ENCODE measurements at places on chromosomes 5 and 9.

- DNase-seq, result no peak
Measured at GRCh38 chr5:176384991-176385390, 3.4 kb downstream of the NOP16 start.

DNA sequence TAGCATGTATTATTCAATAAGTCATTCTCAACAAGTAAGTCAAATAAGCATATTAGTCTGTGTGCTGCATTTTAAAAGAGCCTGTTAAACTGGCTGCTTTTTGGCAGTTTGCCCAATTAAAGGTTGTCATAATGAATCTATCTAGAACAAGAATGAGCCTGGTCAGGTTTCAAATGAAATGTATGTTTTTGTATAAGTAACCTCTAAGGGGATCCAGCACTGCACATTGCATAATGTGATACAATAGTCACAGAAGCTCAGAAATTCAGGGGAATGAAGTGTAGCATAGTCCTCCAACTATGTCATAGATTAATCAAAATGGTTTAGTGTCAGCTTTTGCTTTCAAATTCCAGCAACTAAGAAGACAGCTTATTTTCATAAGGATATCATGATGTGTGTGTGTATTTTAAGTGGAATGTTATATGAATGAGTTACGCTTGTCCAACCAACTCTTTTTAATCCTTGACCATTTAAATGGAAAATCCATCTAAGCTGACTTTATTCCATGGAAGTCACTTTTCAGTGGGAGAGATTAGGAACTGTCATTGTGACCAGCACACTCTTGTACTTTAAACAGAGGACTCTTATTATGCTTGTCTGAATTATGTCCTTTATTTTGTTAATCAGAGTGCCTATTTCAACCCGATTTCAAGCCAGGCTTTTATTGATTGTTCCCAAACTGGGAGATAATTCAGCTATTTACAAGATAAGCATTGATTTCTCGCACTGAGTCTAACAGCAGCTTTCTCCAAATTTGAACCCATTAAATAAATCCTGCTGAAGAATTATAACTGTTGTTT is 283.9 kb upstream of the ADAMTSL1 start:
- DNase-seq, result no peak

GRCh38 chr9:18423791-18424531 is 50.0 kb upstream of the ADAMTSL1 start:
- no peak for DNase-seq

GRCh38 chr9:126668058-126668457 is 54.3 kb downstream of the LMX1B start:
- no peak for DNase-seq

DNA sequence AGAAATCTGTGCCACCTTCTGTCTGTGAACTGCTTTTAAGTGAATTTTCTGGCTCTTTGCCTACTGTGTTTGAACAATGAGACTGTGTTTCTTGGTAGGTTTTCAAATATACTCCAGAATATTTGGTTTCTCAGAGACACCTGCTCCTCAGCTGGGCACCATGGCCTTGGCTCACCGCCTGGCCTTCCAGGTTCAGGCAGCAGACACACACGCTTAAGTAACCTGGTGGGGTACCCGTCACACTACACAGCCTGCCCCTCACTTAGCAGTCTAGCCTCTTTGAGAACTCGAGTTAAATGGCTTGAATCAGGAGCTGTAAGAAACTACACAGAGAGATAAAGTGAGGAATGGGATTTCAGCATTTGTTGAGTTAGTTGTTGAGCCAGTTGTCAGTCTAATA is 530.5 kb downstream of the MTRR start:
- DNase-seq, result no peak

DNA sequence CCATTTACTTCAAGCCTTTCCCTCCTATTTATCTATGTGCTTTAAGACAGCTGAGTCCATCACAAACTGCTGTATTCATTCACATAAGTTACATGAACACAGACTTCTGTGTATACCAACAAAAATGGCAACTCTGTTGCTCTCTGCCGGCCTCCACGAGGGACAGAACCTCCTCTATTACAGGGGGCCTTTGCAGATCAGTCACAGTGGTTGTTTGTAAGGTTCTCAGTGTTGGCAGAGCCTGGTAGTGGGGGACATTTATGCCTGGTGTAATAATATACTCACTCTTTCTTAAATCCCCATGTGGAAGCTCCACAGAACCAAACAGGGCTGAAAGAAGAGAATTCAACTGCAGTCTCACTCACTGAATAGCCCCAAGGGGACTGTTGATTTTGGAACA is 76.5 kb downstream of the SLC1A1 start:
- no peak for DNase-seq

DNA sequence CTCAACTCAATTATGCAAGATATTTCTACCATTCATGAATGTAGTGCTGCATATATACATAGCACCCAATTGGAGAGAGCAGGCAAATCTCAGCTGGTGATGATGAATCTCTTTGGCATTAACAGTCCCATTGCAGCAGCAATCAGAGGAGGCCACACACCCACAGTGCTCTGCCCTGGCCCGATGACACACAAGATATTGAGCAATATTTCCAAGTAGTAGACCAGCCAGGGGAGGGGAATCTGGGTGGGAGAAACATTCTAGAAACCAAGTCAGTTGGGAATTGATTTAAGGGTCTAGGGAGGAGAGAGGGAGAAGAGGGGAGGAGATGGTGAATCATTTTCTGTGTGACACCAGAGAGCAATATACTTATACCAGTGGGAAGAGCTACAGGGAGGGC is 14.9 kb upstream of the C5orf63 start:
- no peak for DNase-seq

DNA sequence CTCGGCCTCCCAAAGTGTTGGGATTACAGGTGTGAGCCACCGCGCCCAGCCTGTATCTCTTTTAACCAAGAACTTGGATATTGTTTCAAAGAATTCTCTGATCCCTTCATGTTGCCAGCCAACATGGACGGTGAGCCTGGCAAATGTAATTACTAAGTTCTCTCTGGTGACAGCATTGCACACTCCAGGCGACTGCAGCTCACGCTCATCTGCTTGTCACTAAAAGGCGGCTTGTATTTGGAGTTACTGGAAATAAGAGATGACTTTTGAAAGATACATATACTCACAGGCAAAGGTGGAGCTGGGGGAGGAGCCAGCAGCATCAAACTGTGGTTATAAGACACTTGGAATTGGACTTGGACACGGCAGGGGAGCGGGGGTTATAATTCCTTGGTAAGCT is 172.3 kb downstream of the SLIT3 start:
- DNase-seq, result no peak

GRCh38 chr9:115786321-115786720 is 367.3 kb upstream of the PAPPA start:
- DNase-seq, result no peak

DNA sequence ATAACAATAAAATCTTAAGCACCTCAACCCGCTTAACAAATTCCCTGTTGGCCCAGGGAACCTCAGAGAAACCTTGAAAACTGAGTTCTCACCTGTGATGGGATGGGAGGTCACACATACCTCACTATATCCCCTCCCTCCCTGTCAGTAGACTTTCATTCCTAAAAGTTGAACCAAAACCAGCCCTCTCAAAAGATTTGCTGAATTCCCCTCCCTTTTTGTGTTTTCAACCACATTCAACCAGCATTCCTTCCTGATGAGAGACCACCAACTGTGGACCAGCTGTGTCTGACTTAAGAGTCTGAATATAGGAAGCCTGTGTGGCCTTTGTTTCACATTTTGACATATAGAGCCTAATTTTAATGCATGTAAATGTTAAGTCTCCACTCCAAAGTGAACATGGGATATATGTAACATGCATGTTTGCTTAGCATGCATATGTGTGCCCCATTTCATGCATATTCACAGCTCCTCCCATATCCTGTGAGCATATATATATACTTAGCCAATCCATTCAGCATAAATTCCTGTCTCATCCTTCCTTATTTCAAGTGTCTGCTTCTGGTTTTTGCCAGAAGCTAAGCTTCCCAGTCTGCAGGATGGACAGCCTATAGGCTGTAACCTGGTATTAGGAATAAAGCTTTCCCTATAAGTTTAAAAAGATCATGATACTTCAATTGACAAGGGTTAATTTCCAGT is 604.6 kb downstream of the PTPRD start:
- DNase-seq, result no peak

GRCh38 chr5:32299059-32299677 is 13.6 kb downstream of the MTMR12 start:
- DNase-seq, result no peak

- DNase-seq, result no peak
Measured at GRCh38 chr5:88952996-88953643, 70.1 kb upstream of the MEF2C start.

- DNase-seq, result no peak
Measured at GRCh38 chr5:148776780-148777179, 49.6 kb upstream of the ADRB2 start.

DNA sequence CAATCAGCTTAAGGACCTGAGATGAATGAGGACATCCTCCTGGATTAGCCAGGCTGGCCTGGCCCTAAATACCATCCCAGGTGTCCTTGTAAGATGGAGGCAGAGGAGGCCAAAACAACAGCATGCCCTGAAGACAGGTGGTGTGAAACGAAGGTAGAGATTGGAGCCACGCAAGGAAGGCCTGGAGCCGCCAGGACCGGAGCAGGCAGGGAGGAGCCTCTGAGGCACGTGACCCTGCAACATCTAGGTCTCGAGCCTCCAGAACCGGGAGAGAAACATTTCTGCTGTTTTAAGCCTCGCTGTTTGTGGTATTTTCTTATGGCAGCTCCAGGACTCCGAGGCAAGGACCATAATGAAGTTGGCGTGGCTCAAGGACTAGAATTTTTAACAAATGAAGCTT is 9.7 kb upstream of the COL5A1 start:
- no peak for DNase-seq

GRCh38 chr5:146947181-146947941 is 68.8 kb upstream of the PPP2R2B start:
- DNase-seq, result no peak

GRCh38 chr5:89228355-89228754 is 345.4 kb upstream of the MEF2C start:
- no peak for DNase-seq

DNA sequence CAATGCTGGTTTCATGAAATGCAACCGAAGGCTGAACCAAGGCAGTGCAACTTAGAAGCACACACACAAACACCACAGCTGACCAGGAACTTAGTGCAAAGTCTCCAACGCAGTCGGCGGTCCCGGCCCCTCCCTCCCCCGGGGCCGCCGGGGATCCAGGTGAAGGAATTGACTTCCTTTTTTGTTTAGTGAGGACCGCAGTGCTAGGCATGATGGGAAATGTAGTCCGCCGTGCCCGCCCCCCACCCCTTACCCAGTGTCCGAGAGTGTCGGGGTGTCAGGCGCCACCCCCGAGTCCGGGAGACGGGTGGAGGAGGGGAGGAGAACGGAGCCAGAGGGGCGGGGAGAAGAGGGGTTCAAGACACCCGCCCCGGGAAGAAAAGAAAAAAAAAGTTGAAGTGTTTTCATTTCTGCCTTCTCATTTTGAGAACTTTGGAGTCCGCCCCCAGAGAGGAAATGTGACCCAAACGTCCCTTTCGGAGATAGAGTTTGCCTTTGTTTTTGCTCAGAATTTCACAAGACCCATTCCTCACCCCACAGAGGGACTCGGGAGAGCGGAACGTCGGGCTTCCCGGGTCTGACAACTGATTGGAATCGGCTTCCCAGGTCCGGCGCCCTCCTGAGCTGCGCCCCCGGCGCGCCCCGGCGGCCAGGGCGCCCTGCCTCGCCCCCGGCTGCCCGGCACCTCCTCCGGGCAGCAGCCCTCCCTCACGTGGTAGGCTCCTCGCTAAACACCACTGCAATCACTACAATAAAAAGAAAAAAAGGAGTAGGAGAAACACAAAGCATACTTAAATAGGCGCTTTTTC is 2.0 kb downstream of the IER5L start:
- DNase-seq, result no peak

DNA sequence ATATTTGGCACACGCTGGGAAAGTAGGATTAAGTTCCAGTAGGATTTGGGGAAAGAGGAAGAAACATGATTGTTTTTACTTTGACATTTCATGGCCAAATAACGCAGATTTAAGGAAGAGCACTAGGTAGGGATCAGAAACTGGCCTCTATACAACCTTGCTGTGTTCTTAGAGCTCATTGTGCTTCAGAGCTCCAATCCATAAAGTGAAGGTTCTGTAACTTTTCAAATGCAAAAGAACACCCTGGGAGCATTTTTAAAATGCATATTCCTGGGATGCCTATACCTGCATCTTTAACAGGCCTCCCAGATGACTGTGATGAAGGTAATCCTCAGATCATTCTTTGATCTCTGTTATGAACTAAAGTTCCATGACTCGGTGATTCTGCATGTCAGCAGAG is 77.1 kb downstream of the YIPF5 start:
- DNase-seq, result no peak

DNA sequence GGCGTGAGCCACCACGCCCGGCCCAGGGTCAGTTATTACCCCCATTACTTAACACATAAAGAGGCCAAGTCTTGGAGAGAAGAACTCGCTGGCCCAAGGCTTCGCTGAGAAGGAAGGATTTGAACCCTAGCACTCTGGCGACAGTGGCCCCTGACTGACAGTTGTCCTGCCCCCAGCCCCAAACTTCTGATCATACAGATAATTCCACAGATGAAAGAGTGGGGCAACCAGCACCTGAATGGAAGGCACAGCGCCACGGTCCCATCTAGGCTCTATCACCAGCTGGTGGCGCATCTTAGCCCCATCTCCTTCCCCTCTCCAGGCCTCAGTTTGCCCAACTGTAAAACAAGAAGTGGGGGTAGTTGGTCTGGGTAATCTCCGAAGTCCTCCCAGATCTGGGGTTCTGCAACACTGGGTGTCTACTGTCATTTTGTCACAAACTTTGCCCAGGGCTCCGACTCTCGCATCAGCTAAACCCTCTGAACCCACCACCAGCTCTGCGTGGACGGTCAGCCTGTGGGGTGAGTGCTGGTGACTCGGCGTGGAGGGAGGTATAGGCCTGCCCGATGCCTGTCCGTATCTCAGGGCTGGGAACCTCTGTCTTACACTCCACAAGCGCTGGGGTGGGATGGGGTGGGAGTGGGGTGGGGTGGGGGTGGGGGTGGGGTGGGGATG is 209.3 kb downstream of the C9orf50 start:
- no peak for DNase-seq

- no peak for DNase-seq
Measured at GRCh38 chr5:7246287-7246686, 149.7 kb upstream of the ADCY2 start.

DNA sequence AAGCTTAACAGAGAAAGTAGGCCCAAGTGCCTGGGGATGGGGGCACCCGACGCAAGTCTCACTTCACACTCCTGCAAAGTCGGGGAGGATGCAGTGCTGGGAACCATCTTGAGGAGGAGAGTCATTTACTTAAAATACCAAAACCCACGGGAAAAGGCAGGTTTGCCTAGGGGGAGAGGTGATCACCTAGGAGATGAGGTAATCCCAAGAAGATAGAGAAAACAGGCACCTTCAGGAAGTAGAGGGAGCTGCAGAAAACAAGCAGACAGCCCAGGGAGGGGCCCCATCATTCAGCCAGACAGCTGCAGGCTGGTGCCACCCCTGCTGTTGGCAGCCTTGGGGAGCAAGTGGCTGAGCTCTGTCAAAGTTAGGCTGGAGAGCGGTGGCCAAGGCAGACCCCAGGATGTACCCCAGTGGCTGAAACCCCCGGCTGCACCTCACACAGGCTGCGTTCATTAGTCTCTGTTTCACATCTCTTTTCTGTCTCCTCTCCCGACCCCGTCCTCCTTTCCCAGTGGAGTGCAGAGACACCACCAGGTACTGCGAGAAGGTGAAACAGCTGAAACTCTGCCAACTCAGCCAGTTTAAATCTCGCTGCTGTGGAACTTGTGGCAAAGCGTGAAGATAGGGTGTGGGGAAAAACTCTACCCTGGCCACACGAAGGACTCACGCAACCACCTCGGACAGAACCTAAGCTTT is 124.9 kb downstream of the SAXO1 start:
- no peak for DNase-seq
